ENCODE measurements at places on chromosomes 12 and 14.

DNA sequence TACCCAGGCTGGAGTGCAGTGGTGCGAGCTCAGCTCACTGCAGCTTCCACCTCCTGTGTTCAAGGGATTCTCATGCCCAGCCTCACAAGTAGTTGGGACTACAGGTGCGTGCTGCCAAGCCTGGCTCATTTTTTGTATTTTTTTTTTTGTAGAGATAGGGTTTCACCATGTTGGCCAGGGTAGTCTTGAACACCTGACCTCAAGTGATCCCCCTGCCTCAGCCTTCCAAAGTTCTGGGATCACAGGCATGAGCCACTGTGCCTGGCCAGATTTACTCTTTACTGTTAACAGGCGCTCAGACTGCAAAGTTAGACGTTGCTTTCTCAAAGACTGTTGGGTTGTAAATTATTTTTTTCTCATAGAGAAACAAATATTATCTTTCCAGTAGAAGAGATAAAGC lies 46.1 kb upstream of the LRRK2 start:
- no peak for DNase-seq

GRCh38 chr14:100885617-100886016 lies 17.9 kb downstream of the RTL1 start:
- DNase-seq = no peak

DNA sequence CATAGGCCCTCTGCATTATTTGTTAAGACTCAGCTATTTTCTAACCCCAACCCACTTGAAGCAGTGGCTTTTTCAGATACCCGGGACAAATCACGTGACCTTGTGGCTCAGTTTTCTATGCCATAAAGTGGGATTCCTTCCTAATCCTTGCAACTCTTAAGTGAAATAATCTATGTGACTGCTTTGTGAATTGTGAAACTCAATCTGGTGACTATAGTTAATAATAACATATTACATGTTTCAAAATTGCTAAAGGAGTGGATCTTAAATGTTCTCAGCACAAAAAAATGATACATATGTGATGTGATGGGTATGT lies 17.3 kb downstream of the EML1 start:
- DNase-seq = no peak

GRCh38 chr14:97120611-97121031 lies 323.4 kb downstream of the VRK1 start:
- DNase-seq = peak; percentile 32

DNA sequence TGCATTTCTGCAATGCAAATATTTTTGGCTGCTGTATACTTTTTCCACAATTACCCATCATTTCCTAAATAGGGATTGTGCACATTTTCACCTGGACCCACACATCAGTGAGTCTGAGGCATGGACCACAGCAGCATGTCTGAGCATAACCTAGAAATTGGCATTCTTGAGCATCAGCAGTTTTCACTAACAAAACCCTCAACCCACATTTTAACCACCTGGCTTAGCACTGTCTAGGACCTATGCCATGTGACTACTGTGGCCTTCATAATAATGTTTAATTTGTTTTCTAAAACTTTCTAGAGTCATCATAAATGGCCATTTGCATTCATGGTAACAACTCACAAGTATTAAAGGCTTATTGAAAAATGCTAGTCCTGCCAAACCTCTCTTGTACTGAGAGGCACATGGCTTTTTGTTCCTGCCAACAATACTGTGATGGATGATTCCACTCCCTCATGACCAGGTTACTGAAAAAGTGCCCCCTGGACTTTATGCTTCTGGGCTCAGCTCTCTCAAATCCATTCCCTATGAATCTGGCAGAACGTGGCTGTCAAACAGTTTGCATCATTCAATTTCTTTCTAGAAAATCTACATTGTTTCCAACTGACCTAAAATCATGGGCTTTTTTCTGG lies 240.0 kb downstream of the MDGA2 start:
- DNase-seq = no peak

DNA sequence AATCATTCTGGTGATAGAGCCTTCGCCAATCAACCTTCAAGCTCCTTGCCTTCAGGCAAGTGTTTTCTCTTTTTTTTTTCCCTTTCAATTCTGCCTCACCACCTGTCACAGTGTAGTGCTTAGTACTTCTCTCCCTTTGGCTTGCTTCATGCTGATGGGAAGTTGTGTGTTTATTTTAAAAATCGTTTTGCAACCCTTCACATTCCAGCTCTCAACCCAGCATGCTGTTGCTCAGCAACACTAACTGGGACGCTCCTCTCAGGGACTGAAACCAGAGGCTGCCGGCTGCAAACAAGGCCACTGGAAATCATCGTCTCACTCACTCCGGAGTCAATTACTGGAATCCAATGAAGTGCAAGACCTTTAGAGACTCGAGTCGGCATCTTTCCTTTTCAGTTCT lies 342.7 kb downstream of the PRKD1 start:
- DNase-seq = no peak

DNA sequence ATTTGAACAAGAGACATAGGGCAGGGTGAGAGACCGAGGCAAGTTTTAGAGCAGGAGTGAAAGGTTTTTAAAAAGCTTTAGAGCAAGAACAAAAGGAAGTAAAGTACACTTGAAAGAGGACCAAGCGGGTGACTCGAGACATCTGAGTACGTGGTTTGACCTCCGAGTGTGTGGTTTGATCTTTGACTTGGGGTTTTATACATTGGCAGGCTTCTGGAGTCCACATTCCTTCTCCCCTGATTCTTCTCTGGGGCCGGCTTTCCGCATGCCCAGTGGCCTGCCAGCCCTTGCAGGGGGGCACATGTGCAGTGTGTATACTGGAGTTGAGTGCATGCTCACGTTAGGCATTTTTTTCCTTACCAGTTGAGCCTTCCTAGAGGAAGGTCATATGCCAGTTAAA lies 96.3 kb downstream of the SLC15A4 start:
- DNase-seq = no peak

DNA sequence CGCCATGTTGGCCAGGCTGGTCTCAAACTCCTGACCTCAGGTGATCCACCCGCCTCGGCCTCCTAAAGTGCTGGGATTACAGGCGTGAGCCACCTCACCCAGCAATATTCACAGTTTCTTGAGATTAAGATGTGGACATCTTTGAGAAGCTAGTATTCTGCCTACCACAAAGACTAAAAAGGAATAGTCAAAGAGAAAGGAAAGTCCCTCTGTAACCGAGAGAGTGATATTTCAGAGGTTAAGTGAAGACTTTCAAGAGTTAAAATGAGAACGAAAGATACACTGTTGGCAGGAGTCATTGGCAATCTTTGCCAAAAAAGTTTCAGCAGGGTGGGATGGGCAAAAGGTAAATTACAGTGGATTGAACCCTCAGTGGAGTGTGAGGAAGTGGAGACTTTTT lies 15.6 kb downstream of the DGKA start:
- no peak for DNase-seq

DNA sequence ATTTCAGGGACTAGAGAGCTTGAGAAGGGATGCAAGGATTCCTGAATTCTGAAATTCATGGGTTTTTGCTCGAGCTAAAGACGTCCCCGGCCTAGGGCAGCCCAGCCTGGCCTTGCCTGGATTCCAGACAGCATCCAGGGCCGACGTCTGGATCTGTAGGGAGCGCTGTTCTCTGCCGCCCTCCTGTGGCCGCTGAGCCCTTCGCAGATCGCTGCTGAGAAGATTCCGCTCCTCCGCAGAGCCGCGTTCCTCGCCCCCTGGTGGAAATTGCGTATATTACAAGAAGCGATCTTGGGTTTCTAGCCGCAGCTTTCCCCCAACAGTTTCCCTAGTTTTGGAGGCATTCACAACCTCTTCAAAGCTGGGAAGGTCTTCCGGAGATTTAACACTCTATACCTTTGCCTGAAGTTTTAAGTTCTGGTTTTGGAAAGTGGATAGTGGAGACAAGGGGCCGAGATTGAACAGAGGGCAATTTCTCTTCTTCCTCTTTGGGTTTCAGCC lies 5.1 kb downstream of the CISTR start:
- peak; percentile 77 for DNase-seq

DNA sequence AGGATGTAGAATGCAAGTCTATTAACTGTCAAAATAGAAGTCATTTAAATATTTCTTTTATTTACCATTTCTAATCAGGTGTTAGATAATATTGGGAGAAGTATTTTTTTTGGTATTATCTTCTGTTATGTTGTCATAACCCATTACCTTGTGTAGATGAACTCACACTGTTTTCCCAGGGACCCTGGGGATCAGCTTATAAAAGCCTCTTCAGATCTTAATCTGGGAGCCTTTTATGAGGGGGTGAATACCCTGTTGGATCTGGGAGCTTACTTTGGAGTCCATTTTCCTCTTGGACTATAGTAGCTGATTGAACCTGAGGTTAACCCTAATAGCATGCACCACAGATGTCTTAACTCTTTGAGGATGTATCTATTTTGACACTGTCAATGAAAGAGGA lies 176.3 kb upstream of the ATP2B1 start:
- no peak for DNase-seq

- DNase-seq = no peak
These were observed 32.5 kb upstream of the COL2A1 start for GRCh38 chr12:48036818-48037217.

GRCh38 chr12:2688381-2688931 lies 106.3 kb upstream of the FKBP4 start:
- no peak for DNase-seq

- DNase-seq = no peak
These were observed 139.3 kb upstream of the PRMT8 start for GRCh38 chr12:3351731-3352130.

- DNase-seq = no peak
These were observed 60.1 kb upstream of the DIO2 start for GRCh38 chr14:80271389-80271788.
